ENCODE measurements at places on chromosomes 2 and 18. TPM values are rescaled to one million over a fixed set of nuclear protein-coding genes. Genes with fewer than 3 reads are reported as not detected.

DNA sequence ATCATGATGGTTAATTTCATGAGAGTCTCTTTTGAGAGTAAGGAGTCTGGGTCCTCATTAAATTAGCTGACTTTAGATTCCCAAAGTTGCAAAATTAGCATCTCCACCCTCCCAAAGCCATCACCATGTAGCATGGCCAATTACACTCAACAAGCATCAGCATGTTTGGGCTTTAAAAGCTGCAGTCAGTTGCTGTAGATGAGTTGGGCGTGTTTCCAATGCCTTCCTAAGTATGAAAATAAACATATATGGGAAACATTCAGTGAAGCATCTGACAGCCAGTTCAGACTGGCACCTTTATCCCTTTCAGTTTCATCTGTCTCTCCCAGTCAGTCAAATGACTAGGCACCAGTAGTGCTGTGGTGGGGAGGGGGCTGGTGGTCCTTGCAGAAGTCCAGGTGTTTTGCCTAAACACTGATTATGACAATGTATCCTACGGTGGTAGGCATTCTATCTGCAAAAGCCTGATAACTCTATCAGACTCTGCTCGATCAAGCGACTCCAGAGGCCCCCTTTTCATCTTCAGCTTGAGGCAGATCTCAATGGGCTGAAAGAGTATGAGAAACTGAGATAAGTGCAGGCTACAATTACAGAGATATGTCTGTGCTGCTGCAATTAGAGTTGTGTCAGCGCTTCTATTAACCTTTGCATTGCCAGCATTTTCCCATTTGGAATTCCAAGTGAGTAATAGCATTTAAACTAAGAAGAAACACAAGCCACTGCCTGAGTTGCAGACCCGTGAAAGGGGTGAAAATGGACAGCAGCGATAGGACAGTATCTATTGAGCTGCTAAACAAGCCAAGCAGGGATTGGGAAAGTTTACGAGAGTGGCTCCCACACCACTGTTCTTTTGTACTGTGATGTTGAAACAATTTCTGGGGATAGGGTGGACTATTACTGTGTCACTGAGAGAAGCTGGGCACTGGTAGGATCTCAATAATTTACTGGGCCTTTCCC lies 67.3 kb upstream of the SPOPL start:
- no peak for DNase-seq

The KIF1A gene
- 3.9 TPM for total RNA-seq

DNA sequence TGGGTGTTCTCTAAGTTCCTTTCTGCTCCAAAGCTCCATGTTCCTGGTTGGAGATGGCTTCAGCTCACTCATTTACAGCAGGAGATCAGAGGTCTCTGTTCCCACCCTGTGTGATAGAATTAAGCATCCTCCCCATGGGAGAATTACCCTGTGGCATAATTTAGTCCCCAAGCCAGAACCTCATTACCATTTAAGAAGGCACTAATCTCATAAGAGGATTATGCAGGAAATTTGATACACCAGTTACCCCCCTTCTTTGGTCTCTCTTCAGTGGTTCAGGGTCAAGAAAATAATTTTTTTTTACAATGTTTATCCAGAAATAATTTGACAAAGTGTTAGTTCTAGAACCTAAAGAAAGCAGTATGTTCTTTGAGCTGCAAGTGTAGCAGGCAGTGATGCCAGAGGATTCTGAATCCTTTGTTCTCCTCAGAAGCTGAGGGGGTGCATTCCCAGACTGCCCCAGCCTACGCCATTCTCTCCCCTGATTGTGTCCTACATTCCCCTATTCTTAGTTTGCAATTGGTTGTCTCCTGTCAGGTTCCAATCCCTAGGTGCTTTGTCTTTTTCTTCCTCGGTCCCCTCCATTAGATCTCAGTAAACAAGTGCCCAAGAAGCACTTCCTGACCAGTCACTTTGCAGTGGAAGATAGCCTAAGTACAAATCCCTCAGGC lies 163.6 kb downstream of the PRKCE start:
- no peak for DNase-seq

GRCh38 chr18:2846636-2847316 lies at the start of gene EMILIN2:
EMILIN2 (plus strand) TSS chr18:2847006; CDS start chr18:2847189, 183 bp downstream.
- peak; percentile 97 for DNase-seq

The CAPN13 gene
- not detected for total RNA-seq

DNA sequence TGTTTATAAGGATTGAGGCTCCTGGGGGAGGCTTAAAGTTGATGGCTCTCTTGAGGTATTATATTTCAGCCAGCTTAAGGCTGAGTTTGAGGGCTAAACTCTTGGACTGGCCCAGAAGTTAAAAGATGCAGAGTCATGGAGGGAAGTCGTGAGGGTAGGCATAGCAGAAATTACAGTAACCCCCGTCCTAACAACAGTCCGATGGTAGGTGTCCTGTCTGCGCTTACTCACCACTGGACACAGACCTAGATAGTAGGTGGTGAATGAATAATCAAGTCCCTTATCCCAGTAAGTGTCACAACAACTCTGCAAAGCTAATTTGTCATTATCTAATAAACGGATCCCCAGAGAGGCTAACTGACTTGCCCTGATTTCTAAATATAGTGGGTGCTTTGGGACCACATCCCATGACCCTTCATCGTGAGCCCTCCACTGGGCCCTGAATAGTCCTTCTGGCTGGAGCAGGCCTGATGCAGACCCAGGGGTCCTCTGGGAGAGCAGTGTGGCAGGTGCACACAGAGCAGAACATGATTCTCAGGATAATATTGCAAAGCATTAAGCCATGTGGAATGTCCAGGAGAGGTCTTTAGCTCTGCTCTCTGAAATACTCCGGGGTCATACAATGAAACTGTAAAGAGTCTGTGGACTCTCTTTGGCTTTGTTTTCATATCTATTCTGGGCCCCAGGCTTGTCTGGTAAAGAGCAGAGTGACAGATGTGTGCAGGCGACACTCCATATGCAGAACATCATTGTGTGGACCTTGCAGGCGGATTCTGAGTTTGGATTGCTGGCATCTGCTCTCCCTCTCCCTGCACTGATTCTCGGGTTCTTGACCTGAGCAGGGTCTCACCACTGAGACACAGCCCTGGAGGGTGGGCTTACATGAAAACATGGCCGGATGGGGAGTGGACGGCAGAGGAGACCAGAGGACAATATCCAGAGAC lies 98.1 kb downstream of the RNF144A start:
- DNase-seq: no peak

The HMSD gene
- total RNA-seq: not detected

DNA sequence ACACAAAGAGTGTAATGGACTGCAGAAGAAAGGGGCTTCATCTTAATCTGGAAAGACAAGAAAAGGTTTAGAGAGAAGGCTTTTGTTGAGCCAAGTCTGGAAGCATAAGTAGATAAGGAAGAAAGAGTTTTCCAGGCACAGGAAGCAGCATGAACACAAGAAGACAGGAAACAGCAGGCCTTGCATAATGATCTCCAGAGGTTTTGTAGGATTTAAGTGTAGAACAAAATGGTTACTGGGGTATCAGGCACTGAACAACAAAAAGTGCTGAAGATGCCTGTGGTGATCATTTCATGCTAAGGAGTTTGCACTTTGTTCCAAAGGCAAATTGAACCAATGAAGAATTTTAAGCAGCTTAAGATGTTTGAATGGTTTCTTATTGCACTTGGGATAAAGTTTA lies 281.6 kb upstream of the TANK start:
- no peak for DNase-seq

DNA sequence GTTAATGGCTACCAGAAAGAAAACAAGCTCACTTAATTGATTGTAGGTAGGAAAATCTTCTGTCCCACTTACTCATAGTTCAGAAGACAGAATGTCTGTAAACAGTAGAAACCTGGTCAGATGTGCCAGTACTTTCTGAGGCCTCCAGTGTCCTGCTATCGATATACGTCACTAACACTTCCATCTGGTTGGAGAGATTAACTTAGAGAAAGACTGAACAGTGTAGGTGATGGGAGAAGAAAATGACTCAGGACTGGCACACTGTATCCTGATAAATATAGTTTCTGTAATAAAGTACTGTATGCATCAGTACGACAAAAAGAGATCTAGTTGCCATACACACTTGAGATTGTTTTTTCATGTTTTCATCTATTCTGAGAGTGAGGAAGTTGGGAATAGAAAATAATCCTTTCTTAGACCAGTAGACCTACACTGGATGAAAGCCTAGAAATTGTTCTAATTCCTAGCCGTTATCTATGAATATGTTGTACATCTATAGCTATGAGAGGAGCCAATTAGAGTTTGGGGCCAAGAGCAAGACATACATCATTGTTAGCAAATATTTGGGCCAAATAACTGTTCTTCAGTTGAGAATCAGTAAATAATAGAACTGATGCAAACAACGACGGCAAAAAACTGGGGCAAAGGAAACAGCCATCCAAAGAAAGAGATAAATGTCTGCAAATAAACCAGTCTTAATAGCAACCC lies 105.9 kb downstream of the NAT8 start:
- DNase-seq: no peak

The PRSS56 gene
- not detected for total RNA-seq

- DNase-seq: peak; percentile 96
These were observed 8.6 kb upstream of the MTCL1 start for GRCh38 chr18:8696749-8697211.

The GALNT5 gene
- 0.17 TPM for total RNA-seq

The CLEC4F gene
- total RNA-seq: not detected

DNA sequence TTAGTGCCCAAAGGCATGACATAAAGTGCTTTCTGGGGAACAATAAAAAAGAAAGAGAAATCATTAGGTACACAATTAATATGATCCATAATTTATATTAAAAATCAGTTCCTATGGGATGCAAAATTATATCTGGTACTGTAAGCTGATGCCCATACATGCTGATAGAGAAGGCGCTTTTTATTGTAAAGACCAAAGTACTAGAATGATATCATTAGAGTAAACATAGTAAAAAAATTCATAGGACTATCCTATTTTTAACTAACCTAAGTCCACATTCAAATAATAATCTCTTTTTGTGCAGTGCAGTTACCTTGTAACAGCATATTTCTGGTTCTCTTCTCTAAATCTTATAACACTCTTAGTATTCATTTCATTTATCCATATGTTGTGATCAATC lies 252.2 kb downstream of the ASXL3 start:
- no peak for DNase-seq

DNA sequence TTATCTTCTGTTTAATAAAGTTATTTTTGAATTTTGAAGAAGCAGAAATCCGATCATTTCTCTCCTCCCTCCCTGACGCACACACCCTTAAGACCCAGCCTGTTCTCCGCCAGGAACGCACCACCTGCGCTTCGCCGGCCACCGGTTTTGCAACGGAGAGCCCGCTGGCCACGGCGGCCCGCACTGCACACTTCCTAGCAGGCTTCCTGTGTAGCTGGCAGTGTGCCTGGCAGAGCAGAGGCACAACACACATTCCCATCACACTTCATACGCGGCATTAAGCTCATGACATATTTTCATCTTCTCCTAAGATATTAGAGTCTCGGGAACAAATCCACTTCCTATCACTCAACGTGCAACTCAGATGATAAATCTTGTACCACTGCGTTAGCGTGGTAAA lies 148.0 kb downstream of the HDAC4 start:
- no peak for DNase-seq

The SPDYA gene
- total RNA-seq: 1.2 TPM

DNA sequence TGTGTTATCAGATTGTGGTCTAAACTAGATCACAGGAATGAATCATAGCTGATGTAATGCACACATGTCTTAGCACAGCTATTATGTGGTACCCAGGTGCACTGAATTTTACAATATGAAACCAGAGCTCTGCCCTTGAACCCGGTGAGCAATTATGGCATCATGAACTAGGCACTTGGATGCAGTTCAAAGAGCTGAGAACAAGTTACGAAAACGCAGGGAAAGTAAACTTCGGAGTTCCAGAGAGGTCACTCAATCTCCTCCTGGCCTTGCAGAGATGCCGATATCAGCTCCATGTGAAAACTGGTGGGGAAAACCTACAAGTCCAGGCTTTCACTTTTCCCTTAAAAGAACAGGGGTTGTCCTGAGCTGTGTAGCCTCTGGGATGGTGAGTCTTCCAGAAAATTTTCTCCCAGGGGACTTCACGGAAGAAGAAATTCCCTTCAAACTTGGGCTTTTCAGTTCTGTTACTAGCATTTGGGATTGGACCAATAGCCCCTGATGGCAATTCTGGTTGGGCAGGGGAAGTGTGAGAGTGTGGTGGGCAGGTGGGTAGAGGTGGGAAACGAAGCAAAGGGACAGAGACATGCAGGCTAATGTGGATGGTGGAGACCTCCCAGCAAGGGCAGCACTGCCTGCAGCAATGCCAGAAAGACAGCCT lies 71.1 kb upstream of the SH3BP4 start:
- DNase-seq: no peak
